HL-60 (cell line): ENCODE measurements at places on chromosomes 6 and 20.

GRCh38 chr6:44161997-44162338 lies 3.3 kb downstream of the CAPN11 start:
- no peak for DNase-seq

DNA sequence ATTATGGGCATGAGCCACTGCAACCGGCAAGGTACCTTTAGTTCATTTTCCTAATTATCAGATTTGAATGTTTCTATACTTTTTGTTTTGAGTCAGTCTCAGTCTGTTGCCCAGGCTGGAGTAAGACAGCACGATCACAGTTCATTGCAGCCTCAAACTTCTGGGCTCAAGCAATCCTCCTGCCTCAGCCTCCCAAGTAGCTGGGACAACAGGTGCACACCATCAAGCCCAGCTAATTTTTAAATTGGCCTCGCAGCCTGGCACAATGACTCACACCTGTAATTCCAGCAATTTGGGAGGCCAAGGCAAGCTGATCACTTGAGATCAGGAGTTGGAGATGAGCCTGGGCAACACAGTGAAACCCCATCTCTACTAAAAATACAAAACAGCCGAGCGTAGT lies 24.4 kb downstream of the STAU1 start:
- no peak for DNase-seq

DNA sequence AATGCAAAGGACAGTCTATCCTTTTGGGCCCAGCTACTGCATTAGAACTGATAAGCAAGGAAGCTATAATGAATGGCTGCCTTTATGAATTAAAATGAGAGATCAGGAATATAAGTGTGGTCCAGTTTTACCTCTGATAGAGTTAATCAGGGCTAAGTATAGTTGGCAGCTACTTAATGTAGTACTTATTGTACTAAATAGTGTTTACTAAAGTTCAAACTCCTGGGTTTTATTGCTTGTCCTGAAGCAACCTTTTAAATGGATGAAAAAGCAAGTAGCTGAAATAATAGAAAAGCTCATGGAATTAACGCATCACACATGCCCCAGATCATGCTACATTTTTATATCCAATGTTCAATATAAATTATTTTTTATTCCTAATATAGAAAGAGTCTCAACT lies 5.3 kb downstream of the TRMT11 start:
- DNase-seq: no peak

DNA sequence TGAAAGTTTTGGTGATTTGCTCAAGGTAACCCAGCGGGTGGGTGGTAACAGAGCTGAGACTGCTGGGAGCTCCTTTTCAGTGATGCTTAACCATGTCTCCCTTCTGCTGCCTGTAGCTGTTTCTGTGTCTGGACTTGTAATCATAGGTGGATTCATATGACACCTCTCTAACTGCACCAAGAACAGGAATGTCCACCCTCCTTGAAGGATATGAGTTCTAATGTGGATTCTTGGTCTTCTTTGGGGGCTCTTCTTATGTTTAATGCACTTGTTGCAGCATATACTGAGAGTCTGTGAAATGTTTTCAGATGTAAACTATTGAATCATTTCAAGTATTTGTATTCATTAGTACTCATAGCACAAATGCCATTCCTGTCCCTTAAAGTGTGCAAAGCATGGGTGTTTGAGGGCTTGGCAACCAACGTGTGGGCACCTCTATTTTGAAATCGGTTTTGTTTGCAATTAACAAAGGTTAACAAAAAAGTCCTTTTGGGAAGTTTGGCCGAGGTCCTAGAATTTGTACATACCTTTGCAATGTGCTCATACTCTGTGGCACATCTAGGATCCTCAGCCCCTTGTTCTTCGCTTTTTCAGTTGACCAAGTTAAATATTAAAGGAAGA lies 138.0 kb downstream of the SOX4 start:
- DNase-seq: no peak

GRCh38 chr20:33901132-33901523 lies 90.0 kb downstream of the CHMP4B start:
- no peak for DNase-seq

DNA sequence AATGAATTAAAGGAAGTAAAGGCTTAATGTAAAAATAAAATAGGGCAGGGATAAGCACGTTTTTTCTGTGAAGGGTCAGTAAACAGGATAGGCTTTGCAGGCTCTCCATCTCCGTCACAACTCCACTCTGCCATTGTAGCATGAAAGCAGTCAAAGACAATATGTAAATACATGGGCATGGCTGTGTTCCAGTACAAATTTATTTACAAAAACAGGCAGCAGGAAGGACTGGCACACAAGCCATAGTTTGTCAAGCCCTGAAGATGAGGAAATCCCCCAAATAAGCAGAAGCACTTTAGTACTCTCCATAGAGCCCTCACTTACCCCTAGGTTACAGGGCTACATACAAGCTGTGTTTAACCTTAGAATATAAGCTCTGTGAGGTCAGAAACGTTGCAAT lies 8.9 kb upstream of the FBXO9 start:
- no peak for DNase-seq

GRCh38 chr20:2335096-2335870 lies 39.5 kb downstream of the TGM3 start:
- DNase-seq: no peak

- no peak for DNase-seq
These were observed 72.2 kb downstream of the RWDD2A start for GRCh38 chr6:83265384-83265783.
